Frontal cortex (tissue), 4 donors: ENCODE measurements at places on chromosomes 3 and 15. TPM values are rescaled to one million over a fixed set of nuclear protein-coding genes. Genes with fewer than 3 reads are reported as not detected.

GRCh38 chr3:110623571-110623970 is 448.0 kb upstream of the NECTIN3 start:
- DNase-seq: no peak

DNA sequence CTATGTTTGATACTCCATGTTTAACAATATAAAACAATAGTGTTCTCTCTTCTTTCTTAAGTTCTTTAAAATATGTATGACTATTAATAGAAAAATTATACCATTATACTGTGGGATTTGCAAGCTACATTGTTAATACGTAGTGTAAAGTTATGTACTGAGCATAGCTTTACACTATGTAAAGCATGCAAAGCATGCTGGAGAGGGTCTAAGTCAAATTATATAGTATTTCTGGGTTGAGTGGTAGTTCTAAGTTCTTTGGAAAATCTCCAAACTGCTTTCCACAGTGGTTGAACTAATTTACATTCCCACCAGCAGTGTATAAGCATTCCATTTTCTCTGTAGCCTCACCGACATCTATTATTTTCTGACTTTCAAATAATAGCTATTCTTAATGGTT is 253.0 kb downstream of the RAP2B start:
- no peak for DNase-seq

Gene CYP1A2
- total RNA-seq: not detected

DNA sequence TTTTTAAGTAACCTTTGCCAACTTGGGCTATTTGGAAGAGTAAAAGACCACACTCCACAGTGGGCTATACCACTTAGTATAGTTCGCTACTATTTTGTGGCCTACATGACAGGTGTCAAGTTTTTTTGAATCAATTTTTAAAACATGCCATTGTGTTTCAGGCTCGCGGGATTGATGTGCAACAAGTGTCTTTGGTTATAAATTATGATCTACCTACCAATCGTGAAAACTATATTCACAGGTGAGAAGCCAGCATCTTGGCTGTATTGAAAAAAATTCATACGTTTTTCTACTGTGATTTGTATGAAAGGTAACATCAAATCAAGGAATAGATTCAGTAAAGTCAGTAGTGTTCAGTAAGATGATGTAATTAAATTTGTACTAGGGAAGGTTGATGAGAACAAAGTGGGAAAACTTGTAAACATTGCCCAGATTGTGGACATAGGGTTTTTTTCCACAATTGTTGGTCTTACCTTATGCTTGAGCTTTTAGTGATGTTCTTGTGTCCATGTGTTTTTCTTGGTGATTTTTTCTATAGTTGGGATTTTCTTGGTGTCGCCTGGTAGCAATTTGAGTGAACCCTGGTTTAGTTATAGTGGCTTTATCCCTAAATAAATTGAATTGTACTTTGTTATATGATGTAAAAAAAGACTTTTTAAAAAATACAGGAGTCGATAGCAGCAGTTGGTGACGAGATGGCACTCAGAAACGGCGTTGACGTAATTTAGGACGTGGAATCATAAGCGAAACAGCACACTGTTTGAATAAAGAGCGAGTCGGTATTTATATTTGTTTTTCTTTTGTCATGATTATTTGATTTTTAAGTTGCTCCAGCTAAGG is 4.5 kb downstream of the EIF4A2 start:
- DNase-seq: no peak

Gene NUTM1
- under 0.01 TPM for total RNA-seq

Gene BFSP2
- total RNA-seq: not detected

DNA sequence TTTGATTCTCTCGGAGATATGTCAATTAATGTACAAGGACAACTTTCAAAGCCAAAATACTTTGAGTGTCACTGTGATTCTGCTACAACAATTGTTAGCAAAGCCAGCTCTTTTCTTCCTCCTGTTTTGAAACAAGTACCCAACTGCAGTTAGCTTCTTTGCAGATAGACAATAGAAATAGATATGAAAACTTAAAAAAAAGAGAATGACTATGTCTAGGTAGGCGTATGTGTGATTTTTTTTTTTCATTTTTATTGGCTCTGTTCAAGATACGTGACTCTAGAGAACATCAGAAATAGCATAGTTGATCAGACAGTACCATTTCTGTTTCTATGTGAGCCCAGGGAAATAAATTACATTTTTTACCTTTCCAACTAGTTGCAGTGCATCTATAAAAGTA is 142.9 kb upstream of the CNTN4 start:
- no peak for DNase-seq

DNA sequence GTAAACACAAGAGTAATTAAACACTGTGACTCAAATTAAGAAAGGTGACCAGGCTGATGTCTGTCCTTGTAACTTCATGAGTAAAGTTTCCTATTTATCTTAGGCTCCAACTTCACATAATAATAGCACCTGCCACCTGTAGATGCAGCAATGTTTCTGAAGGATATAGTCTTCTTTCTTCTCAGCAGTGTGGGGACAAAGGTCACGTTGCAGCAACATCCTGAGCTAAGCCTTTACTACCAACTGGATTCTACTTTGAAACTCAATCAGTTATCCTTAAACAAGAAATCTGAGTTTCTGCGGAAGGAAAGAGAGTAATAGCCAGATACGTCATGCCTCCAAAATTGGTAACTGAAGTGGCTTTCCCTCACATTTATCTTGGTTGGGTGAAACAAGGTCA is 253.1 kb downstream of the RBMS3 start:
- DNase-seq: no peak

- no peak for DNase-seq
Measured at GRCh38 chr15:77076323-77076915, 5.5 kb upstream of the TSPAN3 start.

DNA sequence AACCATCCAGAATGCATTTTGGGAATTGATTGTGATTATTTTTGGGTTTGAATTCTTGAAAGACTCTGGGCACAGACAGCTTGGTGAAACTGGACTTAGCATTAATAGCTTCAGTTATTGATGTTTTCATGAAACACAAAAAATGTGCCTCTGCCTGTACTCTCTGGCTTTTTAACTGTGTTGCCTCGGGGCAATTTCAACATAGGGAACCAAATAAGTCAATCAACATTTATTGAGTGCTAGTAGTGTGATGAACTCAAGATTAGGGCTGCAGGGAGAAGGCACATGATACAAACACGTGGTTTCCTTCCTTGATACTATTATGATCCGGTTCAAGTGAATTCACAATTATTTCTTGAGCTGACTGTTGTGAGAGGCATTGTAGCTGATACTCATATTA is 50.8 kb downstream of the UNC13C start:
- no peak for DNase-seq

Gene CLDN1
- 4.1 TPM for total RNA-seq

DNA sequence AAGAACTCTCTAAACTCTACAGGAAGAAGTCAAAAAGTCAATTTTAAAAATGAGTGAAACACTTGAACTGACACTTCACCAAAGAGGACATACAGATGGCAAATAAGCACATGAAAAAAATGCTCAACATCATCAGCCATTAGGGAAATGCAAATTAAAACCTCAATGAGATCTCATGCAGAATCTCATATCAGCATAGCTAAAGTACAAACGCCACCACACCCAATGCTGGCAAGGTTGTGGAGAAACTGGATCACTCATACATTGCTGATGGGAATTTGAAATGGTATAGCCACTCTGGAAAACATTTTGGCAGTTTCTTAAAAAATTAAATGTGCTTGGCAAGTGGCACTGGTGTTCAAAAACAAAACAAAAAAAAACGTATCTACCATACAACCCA is 34.2 kb downstream of the MEGF11 start:
- DNase-seq: no peak

DNA sequence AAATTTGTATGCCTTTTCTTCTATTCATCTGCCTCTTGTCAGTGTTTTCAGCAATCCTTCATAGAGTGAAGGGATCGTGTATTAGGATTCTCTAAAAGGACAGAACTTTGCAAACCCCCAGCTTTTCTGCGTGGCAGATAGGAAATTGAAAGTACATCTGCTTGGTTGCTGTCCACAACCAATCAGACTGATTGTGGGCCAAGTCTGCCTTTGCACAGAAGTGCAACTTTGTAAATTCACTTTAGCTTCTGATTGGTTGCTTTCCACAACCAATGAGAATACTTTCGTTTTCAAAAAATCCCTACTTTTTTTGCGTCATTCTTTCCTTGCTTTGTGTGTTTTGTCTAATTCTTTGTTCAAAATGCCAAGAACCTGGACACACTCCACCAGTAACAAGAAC is 847.4 kb downstream of the FHIT start:
- no peak for DNase-seq

DNA sequence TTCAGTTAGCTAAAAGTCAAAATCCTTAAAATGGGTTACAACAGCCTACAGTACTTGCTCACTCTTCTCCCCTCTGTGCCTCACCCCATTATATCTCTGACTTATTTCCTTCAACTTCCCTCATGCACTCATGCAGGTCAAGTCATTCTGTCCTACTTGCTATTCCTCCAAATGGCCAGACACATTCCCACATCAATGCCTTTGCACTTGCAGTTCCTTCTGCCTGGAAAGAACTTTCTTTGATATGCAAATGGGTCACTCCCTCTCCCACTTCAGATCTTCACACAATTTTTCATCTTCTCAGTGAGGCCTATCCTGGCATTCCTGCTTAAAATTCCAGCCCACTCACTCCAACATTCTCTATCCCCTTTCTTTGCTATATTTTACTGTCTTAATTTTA is 547.2 kb upstream of the TGFBR2 start:
- DNase-seq: no peak

Gene POTEB
- total RNA-seq: under 0.01 TPM

Gene SLC41A3
- total RNA-seq: 53.4 TPM

Gene FOXB1
- not detected for total RNA-seq

DNA sequence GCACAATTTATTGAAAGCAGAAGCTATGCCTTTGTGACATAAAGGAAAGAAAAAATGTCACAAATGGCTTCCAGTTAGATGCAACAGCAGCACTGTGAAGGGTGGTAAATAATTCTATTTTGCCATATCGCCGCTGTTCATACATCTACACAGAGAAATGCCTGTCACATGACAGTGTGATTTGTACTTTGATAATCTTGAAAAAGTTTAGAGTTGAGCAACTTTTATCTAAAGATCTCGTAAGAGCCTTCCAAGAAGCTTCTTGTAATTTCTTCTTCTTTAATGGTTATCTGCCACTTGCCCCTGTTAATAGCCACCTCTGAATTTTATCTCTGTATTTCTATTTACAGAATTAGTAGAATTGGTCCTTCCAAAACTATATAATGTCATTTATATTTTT is 192.3 kb downstream of the ATP8B4 start:
- DNase-seq: no peak

DNA sequence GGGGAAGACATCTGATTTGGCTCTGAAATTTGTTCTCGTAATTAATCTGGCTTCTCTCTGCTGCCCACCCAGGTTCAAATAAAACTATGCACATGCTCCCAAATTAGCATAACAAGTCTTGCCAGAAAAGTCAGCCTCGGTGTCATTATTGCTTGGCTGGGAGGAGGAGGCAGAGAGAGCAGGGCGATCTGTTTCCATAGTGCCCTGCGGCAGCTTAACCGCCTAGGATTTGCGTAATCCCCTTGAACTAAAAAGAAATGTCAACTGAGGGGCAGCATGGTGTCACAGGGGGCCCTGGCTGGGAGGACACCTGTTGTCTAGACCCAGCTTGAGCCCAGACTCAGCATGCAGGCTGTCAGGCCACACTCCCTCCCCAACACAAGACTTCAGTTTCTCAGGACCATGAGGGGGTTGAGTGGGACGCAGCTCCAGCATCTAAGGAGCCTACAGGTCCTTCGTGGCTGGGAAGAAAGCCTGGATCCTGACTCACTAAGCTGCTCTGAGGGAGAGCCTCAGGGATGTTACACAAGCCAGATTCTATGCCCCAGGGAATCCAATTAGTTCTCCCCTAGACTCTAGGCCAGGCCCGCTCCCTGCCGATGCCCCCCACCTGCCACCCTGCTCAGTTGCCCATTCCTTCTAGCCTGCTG is 17.3 kb downstream of the MRPS11 start:
- DNase-seq: no peak

Gene DLEC1
- 0.41 TPM for total RNA-seq

Gene NR2E3
- not detected for total RNA-seq

Gene TLR9
- total RNA-seq: not detected

DNA sequence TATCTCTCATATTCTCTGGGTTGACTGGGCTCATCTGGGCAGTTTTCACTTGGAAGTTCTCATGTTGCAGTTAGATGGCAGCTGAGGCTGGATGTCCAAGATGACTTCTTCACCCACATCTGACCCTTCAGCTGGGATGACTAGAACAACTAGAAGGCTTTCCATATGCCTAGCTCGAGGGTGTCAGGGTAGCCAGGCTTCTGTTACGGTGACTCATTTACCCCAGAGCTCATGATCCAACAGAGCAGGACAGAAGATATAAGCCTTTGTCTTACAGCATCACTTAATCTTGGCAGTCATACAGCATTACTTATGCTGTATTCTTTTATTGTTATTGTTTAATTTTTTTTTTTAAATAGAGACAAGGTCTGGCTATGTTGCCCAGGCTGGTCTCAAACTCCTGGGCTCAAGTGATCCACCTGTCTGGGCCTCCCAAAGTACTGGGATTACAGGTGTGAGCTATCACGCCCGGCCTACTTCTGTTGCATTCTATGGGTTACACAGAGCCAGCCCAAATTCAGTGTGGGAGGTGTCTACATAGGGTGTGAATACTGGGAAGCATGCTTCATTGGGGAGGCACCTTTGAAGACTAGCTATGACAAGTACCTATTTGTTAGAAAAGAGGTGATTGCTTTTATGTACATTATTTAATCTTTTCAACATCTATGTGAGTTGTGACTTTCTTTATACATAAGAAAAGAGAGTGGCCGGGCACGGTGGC is 10.7 kb downstream of the HMCES start:
- DNase-seq: no peak

DNA sequence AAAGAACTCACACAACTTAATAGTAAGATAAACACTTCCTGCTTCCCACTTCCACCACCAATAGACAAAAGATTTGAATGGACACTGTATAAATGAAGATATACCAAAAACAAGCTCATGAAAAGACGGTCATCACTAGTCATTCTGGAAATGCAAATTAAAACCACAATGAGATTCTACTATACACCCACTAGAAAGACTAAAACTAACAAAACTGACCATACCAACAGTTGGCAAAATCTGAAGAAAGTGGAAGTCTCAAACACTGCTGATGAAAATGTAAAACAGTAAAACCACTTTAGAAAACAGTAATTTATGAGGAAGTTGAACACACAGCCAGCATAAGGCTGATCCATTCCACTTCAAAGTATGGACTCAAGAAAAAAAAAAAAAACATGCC is 35.6 kb upstream of the CD96 start:
- no peak for DNase-seq

- peak; percentile 48 for DNase-seq
Measured at GRCh38 chr15:78243491-78243941, 9.2 kb upstream of the ACSBG1 start.

Gene GCHFR
- 4.5 TPM for total RNA-seq

Gene SLC25A26
- 22.0 TPM for total RNA-seq

DNA sequence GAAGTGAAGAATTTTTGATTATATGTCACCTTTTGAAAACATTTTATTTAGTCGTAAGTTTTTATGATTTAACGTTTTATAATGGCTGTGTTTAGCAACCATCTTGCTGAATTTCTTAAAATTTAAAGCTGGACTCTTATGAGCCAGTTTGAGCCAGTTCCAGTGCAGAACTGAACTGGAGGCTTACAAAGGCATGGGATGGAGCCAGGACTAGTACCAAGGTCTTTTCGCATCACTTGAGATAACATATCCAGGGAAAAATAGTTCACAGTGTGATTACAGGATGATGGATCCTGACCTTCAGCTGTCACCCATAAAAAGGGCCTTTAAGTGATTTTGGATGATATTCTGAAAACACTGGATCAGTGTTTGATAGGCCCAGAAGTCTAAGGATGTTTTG is 51.0 kb downstream of the USP13 start:
- no peak for DNase-seq
